Activated CD4-positive, alpha-beta T cell treated with anti-CD3 and anti-CD28 coated beads, Interleukin-2, amount 10 ng/mL, durations not matched to agents 7 days and 5 days (primary cell): ENCODE measurements at places on chromosomes 5 and 9. TPM values are rescaled to one million over a fixed set of nuclear protein-coding genes. Genes with fewer than 3 reads are reported as not detected.

- no peak for DNase-seq
These were observed 1.4 kb upstream of the SNX18 start for GRCh38 chr5:54516051-54516655.

DNA sequence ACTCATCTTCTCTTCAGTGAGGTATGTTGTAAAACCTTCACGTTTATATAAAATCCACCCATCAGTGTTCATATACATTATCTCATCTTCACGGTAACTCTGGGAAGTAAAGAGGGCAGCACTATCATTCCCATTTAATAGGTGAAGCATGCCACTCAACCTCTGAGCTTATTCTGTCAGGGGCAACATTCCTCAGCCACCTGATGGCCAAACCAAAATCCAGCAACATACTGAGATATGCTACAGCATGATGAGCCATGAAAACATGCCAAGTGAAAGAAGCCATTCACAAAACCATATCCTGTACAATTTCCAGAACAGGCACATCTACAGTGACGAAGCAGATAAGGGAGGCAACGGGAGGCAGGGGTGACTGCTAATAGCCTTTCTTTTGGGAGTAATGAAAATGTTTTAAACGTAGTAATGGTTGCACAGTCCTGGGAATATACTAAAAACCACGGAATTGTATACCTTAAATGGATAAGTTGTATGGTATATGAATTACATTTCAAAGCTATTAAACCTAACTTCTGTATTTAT lies 167.4 kb downstream of the TSSK1B start:
- no peak for DNase-seq

DNA sequence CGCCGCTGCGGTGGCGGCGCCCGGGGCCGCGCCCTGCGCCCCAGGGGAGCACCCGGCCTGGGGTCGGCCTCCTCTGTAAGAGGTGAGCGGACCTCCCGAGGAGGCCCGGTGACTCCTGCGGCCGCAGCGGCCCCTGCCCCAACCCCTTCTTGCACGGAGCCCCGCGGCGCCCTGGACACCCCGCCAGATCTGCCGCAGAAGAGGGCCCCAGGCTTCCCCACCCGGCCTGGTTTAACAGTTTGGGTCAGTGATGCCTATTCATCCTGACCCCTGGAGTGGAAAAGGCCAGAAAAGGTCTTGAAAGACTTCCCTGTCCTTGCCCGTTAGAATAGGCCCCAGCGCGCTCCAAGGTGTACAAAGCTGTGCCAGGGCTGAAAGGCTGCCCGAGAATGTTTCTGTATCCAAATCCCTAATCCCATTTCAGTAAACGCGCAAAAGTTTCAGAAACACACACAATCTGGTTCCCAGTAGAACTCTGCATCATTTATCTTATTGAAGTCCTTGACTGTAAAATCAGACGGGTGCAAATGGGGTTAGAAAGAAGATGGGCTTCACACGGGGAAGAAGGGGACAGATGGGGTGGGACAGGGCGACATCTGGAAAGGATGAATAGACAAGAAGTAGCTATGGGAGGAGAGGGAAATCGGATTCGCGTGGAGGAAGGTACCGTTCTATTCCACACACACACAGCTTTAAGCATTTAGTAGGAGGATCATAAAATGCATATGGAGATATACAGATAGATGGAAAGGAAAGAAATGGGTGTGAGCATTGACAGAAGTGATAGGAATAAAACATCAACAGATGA lies 1.1 kb upstream of the SSBP2 start:
- no peak for DNase-seq

DNA sequence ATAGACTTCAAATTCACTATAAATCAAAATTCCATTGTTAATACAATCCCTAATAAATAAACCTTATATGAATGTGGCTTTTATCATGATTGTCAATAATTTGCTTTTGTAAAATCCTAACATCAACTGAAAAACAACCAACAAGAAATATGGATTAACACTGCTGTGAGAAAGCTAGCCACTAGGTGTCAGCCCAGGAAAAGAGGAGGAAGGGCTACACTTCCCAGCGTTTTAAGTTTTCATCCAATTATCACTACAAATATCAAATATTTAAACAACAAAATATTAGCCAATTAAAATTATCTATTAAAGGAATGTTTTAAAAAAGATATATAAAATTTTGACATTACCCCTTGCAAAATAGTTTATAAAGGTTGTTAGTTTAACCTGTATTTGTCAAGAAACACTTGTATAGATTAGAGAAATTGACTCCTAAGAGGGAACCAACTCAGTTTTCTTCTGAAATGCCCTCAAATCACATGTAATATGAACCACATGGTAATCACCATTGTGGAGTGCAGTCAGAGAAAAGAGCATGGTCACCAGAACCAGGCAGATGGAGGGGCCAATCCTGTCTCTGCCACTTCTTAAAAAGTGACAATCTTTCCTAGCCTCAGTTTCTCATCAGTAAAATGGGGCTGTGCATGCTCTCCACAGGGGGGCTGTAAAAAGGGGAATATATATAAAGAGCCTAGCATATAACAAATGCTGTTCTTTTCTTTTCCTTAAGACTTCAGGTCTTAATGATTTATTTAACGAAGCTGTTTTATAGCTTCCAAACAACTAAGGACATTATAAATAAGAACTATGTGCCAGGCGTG lies 188.2 kb downstream of the CRB2 start:
- peak; percentile 42 for DNase-seq

GRCh38 chr5:60633341-60633740 lies 66.6 kb downstream of the DEPDC1B start:
- no peak for DNase-seq

DNA sequence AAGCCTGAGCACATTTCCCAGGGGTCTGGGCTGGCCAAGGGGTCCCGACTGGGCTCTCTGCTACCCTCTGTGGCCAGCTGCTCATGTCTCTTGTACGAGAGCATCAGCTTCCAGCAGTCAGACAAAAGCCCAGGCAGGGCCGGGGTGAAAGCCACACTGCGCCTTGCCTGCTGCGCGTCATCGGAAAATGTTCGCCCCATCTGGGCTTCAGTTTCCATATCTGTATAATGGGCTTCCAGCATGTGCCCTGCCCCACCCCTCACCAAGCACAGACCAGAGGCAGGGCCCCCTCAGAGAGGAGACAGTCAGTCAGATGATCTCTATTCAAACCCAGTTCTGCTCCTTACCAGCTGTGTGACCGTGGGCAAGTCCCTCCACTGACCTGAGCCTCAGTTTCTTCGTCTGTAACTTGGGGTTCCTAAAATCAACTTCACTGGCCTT lies 8.0 kb upstream of the GRHPR start:
- no peak for DNase-seq

Gene CATSPER3
- 1.4 TPM for total RNA-seq

Gene CDH9
- total RNA-seq: not detected

Gene PTGES
- total RNA-seq: not detected
